ENCODE measurements at places on chromosomes 11 and 22.

DNA sequence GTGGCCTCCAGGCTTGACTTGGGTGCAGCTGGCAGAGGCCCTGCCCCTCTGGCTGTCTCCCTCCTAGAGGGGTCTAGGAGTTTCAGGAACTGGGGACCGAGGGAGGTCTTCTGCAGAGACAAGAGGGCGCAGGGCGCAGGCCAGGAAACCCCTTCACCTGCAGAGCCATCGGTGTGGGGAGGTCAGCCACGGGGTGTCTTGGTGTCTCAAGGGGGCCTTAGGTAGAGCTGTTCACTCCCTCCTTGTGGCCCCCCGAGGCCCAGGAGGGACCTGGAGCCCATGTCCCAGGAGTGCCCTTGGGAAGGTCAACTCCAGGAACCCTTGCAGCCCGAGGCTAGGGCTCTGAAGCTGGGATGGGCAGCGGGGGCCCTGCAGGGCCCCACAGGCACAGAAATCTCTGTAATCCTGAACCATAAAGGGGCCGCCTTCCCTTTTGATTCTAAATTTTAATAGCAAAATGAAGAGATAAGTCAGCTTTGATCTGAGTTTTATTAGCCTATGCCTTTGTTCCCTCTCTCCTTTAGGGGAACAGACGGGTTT lies 31.4 kb upstream of the TH start:
- no peak for DNase-seq

DNA sequence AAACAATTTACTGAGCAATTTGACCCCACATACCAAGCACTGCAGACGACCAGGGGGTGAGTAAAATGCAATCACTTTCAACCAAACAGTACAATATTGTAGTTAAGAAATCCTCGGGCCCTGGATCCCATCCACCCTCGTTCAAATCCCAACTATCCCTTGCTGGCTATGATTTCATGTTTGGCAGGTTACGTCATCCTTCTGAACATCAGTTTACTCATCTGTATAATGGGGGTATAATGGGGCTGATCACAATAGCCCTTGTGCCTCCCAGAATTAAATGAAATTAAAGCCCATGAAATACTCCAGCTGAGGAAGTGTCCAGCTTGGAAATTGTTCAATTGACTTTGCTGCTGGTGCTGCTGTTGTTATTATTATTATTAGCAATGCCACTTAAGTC lies 20.6 kb downstream of the APLNR start:
- no peak for DNase-seq

DNA sequence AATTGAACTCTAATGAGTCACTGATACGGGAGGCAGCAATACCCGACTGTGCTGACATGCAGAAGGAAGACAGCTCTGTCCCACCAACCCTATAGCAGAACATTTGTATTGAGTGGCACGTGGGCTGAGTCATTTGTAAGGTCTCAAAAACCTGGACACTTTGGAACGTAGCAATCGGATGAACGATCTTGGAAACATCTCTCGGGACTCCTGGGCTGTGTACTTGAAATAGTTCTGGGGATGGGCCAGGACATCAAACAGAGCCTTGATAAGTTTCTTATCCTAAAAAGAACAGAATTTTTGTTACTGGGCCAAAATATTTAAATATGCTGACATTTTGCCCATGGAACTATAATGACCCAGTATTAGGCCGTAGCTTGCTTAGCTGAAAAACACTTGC lies 17.1 kb upstream of the NRIP3 start:
- no peak for DNase-seq

DNA sequence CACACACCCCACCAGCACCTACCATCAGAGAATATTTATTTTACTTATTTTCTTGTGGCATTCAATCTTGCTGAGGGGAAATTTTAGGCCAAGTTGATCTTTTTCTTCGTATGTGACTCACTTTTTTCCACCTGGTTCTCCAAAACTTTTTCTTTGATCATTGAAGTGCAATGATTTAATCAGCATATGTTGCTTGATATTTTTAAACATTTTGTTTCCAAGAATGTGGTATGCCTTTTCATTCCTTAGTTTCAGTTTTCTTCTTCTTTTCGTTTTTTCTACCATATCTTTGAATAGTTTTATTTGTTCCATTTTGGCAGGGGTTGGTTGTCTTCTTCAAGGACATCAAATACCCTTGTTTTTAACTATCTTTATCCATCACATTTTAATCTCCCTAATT lies 28.6 kb downstream of the FANCF start:
- no peak for DNase-seq

- DNase-seq, result no peak
Measured at GRCh38 chr11:96664110-96664509, 274.3 kb downstream of the JRKL start.

- DNase-seq, result no peak
Measured at GRCh38 chr22:35045451-35045850, 20.5 kb upstream of the ISX start.

DNA sequence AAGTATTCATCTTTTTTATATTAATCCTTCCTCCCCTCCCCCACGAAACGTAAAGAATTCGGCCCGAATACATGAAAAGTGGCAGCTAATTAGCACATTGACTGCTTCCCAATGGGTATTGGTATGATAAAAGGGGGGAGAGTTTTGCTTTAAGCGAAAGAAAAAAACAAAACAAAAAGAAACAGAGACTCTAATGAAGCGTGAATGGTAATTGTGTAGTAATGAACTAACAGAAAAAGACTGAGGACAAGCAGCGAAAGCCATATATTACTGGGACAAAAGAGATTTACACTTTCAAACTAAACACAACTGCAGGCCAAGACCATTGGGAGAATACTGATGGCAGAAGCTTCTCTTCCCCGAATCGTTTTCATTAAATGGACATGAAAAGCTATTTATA lies 2.5 kb downstream of the DBX1 start:
- no peak for DNase-seq

- no peak for DNase-seq
Measured at GRCh38 chr11:3666023-3666530, 5.1 kb downstream of the CHRNA10 start.

GRCh38 chr11:85052636-85053035 lies 574.5 kb downstream of the DLG2 start:
- no peak for DNase-seq

DNA sequence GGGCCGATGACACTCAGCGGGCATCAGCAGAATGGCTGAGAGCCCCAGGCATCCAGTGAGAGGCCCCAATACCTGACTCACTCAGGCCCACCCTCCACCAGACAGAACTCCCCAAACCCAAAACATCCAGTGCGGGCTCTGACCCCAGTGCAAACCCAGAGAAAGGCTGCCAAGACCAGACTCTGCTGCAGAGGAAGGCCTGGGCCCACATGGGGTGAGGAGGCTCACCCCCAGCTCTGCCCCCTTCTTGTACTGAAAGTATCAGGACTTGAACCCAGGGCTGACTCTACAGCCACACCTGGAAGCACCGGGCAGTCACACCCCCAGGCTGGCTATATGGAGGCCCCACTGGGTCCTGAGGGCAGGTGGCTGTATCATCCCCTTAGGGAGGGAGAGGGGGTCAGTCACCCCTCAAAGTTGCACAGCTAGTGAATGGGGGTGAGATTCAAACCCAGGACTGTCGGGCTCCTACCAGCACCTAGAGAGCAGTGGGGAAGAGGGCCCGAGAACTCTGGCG lies 49.3 kb downstream of the IGLL1 start:
- DNase-seq, result no peak

GRCh38 chr11:45252134-45252856 lies 33.8 kb downstream of the SYT13 start:
- DNase-seq, result no peak

- no peak for DNase-seq
Measured at GRCh38 chr22:44661659-44662569, 40.1 kb upstream of the PRR5 start.
